ENCODE measurements at places on chromosomes 1 and 21.

GRCh38 chr21:45000637-45001133 lies 60.9 kb downstream of the SLX9 start:
- no peak for DNase-seq

- DNase-seq: no peak
Observed at GRCh38 chr1:67376381-67376780, 53.8 kb downstream of the SERBP1 start.

GRCh38 chr1:75616436-75617433 lies 5.8 kb upstream of the SLC44A5 start:
- DNase-seq: peak; percentile 36

DNA sequence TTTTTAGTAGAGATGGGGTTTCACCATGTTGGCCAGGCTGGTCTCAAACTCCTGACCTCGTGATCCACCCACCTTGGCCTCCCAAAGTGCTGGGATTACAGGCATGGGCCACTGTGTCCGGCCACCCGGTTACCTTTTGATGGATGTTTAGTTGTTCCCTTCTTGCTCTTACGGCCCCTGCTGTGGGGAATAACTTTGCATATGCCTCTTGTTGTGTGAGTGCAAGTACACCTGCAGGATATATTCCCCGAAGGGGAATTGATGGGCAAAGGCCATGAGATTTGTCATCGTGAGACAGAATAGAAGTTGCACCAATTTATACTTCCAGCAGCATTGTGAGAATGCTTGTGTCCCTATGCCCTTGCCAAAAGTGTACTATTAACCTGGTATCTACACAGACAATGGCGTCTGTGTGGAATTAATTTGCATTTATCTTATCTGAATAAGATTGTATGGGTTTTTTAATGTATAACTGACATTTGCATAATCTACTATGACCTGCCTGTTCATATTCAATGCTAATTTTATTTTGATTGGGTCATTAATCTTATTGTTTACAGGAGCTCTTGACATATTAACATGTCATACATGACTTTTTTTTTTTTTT lies 8.1 kb downstream of the IL6R start:
- DNase-seq: no peak

DNA sequence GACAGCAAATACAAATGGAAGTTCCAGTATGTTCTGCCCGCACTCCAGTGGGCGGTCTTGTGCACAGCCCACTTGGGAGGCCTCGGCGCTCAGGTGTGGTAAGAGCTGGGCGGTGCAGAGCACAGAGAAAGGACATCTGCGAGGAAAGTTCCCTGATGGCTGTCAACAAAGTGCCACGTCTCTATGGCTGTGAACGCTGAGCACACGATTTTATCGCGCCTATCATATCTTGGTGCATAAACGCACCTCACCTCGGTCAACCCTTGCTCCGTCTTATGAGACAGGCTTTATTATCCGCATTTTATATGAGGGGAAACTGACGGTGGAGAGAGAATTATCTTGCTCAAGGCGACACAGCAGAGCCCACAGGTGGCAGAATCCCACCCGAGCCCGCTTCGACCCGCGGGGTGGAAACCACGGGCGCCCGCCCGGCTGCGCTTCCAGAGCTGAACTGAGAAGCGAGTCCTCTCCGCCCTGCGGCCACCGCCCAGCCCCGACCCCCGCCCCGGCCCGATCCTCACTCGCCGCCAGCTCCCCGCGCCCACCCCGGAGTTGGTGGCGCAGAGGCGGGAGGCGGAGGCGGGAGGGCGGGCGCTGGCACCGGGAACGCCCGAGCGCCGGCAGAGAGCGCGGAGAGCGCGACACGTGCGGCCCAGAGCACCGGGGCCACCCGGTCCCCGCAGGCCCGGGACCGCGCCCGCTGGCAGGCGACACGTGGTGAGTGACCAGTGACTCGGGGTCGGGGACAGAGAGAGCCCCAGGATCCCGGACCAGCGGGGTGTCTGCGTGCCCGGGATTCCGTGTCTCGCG lies at the start of gene IL12RB2:
Gene IL12RB2 (plus strand): TSS at position 623 of the 810 bp plus-strand sequence. CDS start 12,496 bp downstream, outside the sequence.
- no peak for DNase-seq

GRCh38 chr1:225425201-225425786 lies 2.5 kb downstream of the LBR start:
- DNase-seq: peak; percentile 71

- no peak for DNase-seq
Observed at GRCh38 chr1:193726722-193727121, 540.3 kb upstream of the B3GALT2 start.

- peak; percentile 38 for DNase-seq
Observed at GRCh38 chr1:152110365-152110859, 4.8 kb downstream of the TCHH start.

- peak; percentile 55 for DNase-seq
Observed at GRCh38 chr1:89754518-89754917, 66.3 kb upstream of the LRRC8D start.

- DNase-seq: no peak
Observed at GRCh38 chr21:33339135-33339534, 14.4 kb downstream of the IFNAR1 start.

- peak; percentile 79 for DNase-seq
Observed at GRCh38 chr1:240086726-240087125, 5.0 kb upstream of the FMN2 start.

Data from fibroblast of skin of scalp (primary cell).